ENCODE measurements at places on chromosomes 11 and 22. TPM values are rescaled to one million over a fixed set of nuclear protein-coding genes. Genes with fewer than 3 reads are reported as not detected.

CHADL gene
- total RNA-seq = 0.11 TPM

SCUBE2 gene
- not detected for total RNA-seq

KRTAP5-10 gene
- not detected for total RNA-seq

TMEM126B gene
- total RNA-seq = 62.7 TPM

CABP4 gene
- total RNA-seq = 0.46 TPM
